ENCODE measurements at places on chromosomes 1 and 21.

DNA sequence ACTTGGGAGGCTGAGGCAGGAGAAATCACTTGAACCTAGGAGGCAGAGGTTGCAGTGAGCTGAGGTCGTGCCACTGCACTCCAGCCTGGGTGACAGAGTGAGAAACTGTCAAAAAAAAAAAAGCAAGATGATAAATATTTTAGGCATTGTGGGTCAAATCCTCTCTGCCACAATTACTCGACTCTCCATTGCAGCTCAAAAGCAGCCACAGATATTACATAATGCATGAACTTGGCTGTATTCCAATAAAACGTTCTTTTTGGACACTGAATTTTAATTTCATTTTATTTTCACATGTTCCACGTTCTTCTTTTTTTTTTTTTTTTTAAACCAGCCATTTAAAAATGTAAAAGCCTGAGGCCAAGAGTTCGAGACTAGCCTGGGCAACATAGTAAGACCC is 69.4 kb downstream of the TCP10L start:
- DNase-seq, result peak; percentile 71

- DNase-seq, result no peak
These were observed 134.2 kb downstream of the RWDD3 start for GRCh38 chr1:95368178-95368577.

DNA sequence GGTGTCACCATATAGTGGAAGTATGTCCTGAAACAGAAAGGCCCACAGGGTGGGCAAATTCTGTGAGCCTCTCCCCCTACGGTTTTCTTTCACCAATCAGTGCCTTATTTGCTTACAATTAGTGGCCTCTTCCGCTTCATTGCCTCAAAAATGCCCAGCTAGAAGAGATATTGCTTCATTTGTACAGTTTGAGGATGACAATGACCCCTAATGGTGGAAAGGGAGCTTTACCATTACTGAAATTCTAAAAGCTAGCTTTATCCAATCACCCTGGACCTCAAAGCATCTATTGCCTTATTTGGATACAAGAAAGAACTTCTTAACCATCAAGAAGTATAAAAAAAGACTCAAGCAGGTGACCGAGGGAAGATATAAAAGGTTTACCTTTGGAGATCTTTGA is 49.6 kb downstream of the LRRC71 start:
- no peak for DNase-seq

- no peak for DNase-seq
These were observed 19.1 kb downstream of the AGL start for GRCh38 chr1:99869304-99869703.

DNA sequence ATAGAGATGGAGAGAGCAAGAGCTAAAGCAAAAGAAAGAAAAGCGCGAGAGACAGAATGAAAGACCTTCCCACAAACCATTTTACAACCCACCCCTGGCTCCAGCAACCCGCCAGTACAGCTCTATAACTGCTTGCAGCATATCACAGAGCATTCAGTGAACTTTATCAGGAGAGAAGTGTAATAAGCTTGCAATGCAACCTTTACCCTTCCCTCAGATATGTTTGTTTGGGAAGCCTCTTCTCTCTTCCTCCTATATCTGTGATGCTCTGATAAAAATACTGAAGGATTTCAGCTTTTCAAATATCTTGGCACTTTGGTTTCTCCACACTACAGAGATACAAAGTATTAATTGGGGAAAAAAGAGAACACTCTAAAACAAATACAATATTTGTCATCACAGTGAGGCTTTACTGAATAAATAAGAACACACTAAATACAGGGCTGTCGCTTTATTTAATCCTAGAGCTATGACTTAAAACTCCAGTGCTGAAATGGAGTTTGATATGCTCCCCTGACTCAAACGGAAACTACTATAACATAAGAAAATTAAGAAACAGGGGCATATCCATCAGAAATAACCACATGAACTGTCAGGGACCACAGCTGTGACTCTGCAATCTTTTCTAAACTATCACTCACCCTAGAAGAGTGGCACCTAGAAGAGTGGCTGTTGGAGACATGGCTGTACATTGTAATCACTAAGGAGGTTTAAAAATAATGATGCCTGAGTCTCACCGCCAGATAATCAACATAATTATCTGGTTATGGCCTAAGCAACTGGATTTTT is 6.7 kb downstream of the CRP start:
- DNase-seq, result no peak

GRCh38 chr1:20720631-20721091 is 2.9 kb upstream of the KIF17 start:
- DNase-seq, result no peak

GRCh38 chr1:87887100-87887499 is 558.4 kb downstream of the LMO4 start:
- DNase-seq, result no peak

GRCh38 chr1:207335695-207336363 is 14.4 kb downstream of the CD55 start:
- no peak for DNase-seq

- no peak for DNase-seq
These were observed 17.2 kb downstream of the DAP3 start for GRCh38 chr1:155706139-155706538.

DNA sequence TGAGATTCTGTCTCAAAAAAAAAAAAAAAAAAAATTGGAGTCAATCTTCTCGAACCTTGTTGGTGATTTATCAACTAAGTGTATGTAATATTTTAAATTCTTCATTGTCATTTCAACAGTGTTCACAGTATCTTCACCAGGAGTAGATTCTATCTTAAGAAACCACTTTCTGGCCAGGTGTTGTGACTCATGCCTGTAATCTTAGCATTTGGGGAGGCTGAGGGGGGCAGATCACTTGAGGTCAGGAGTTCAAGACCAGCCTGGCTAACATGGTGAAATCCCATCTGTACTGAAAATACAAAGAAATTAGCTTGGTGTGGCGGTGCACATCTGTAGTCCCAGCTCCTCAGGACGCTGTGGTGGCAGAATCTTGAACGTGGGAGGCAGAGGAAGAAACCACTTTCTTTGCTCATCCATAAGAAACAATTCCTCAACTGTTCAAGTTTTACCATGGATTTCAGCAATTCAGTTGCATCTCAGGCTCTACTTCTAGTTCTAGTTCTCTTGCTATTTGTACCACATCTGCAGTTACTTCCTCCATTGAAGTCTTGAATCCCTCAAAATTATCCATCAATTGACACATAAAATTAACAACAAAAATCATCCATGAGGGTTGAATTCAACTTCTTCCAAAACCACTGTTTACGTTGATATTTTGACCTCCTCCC is 30.4 kb upstream of the EYA3 start:
- no peak for DNase-seq

DNA sequence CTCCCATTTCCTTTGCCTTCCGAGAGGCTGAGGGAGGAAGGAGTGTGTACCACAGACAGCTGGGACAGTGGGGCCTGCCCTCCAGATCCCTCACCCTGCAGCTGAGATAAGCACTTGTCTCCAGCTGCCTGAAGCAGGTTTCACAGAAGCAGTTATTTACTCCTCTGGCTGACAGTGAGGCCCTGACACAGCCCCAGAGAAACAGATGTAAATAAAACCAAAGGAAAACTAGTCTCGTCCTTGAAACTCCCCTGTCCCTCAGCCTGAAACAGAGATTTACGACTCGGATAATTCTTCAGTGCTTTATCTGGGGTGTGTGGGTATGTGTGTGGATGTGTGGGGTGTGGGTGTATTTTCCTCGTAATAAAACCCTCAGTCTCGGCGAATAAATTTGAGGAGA is 181.1 kb downstream of the IGSF21 start:
- no peak for DNase-seq

- DNase-seq, result peak; percentile 72
These were observed 2.3 kb upstream of the BSND start for GRCh38 chr1:54996359-54996868.

DNA sequence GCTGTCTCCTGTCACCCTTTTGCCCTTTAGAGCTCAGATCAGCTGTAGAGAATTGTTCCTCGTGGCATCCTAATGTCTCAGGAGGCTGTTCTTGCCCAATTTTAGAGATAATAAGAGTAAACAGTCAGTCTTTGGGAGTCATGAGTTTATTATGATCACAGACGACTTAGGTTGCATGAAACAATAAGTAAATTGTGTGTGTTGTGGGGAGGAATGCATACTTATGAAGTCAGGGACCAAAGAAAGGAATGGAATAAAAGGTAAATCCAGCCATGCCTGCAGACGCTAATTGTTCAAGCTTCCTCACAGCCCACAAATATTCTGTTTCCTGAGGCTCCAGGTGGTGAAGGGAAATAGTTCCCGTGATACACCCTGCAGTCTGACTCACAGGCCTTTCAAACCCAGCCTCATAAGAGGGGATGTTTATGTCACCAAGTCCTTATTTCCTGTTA is 897 bp downstream of the EPHX4 start:
- DNase-seq, result no peak

DNA sequence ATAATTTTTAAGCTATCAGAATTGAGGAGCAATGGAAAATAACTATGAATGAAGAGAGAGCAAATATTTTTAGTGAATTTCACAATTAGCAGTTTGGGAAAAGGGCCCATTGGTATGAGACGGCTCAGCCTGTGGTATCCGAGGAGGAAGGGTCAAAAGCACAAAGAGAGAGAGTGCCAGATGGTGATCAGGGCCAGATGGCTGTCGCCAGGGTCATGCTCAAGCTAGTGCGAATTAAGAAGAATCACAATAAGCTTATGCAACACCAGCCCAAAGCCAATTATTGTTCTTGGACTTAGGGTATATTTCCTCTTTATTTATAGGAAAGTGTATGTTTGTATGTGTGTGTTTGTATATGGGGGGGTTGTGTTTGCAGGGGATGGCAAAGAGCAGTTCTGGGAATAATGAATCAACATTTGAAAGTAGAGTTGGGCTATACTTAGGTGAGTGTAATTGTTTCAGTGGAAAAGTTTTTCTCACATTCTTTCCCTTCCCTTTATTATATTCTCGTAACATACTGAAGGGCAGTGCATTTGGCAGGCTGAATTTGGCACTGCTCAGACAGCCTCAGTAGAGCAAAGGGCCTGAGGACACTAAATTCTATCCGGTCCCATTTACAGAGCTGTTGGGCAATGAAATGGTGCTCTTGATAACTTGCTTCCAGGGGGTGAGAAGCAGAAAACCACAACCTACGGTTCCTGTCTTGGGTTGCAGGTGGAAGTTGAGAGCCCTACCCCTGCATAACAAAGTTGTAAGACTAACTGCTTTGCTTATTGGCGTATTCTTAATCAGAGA is 19.5 kb upstream of the DDR2 start:
- no peak for DNase-seq
